Fibroblast of skin of left biceps (primary cell): ENCODE measurements at places on chromosomes 4 and X.

GRCh38 chr4:13536607-13537006 is 7.7 kb downstream of the NKX3-2 start:
- no peak for DNase-seq

DNA sequence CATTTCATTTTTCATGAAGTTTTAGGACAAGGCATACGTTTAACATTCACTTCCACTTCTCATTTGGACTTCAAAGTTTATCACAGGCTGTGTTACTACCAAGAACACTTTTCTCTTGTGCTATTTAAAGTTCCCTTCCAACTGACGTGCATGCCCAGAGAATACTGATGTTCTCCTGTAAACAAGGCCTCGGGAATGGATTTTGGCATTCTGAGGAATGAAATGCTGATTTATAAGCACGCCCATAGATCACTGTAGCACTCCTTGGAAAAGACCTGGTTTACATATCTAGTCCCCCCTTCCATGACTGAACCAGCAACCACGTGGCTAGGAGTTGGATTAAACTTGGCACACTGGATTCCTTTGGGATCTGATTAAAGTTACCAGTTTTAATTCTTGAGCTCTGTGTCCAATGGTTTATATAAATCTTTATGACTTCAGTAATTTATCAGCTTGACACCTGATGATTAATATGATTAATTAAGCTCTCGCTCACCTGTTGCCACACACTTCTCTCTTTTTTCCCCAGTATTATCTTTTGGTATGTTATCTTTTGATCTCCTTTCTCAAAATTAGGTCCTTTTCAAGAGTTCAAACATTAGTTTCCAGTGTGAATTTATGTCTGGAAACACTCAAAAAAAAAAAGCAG is 122.4 kb upstream of the HAND2 start:
- DNase-seq, result no peak

DNA sequence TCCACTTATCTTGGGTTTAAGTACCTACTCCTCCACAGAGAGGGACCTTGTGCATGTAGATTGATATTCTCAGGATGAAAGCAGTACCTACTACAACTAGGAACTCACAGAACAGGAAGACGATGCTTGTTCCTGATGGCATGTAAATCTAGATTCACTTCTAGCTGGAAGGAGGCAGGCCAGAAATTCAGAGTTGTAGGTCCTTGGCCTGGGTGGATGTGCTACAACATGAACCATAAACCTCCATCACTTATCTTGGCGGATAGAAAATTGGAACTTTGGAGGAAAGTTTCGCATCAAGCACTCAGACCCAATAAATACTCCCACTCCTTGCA is 9.3 kb upstream of the SMIM20 start:
- DNase-seq, result no peak

- no peak for DNase-seq
Observed at GRCh38 chr4:140330311-140330900, 43.0 kb upstream of the SCOC start.

DNA sequence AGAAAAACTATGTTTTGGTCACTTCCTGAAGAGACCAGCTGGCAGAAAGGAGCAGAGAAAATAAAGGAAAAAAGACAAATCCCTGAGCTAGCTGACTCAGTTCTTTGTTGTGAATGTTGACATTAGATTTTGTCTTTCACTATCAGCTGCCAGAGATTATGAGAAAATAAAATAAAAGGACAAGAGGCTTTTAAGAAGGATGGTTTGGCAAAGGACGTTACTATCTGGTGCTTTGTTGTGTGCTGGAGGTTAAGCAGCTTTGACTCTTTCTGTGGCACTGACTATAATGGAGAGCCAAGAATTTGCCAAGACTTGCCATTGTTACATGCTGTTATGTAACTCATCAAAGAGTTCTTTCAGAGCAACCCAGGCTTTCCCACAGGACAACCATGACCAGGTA is 12.1 kb downstream of the ASB5 start:
- DNase-seq, result no peak

DNA sequence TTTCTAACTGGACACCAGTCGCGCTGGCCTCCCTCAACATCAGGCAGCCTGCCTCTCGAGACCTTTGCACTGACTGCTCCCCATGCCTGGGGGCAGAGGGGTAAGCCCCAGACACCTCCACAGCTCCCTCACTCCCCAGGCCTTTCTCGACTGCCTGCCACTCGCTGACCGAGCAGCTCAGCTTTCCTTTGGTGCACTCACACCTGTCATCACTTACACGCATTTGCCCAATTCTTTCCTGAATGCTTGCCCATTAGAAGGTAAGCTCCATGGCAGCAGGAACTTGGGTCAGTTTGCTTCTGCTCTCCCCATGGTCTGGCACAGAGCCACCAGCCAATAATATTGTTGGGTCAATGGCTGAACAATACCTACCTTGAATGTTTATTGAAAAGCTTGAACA is 32.2 kb upstream of the PROM1 start:
- DNase-seq, result no peak

GRCh38 chr4:88866862-88867550 is 169.4 kb upstream of the NAP1L5 start:
- no peak for DNase-seq

DNA sequence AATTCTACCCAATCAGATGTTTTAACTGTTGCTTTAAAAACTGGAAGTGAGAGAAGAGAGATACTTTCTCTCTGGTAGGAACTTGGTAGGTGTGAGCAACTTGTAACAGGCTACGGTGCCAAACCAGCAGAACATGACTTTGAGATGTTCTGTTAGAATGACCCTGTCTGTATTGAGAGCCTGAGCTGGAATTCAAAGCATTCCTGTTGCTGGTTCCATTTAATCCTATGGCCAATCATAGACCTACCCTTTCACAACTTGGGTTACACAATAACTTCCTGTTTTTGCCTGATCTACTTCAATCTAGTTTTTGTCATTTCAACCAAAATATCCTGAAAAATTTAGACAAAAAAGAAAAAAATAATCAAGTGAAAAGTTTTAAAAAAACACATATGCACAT is 1.7 kb upstream of the PRRG1 start:
- DNase-seq, result no peak

- no peak for DNase-seq
Observed at GRCh38 chrX:93422693-93423092, 250.7 kb downstream of the NAP1L3 start.

- peak; percentile 59 for DNase-seq
Observed at GRCh38 chr4:76772498-76773106, 125.3 kb downstream of the SOWAHB start.

DNA sequence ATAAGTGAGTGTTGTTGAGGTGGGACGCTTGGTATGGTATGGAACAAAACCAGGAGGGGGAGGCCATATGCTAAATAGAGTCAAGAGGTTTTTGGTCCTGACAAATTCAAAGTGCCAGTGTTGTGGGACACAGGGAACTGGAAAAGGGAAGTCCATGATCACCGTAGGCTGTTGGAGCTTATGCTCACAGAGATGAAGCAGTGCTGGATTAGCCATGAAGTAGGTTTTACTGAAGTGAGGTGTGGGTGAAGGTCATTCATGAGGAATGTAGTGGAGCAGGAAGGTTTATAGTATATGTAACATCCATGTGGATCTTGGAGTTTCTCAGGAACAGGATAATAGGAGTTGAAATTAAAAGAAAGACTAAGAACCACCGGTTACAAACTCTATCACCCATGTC is 256.1 kb upstream of the PITX2 start:
- DNase-seq, result no peak

GRCh38 chrX:19772096-19772821 is 115.1 kb downstream of the SH3KBP1 start:
- peak; percentile 3 for DNase-seq
